Activated CD4-positive, alpha-beta T cell treated with anti-CD3 and anti-CD28 coated beads, Interleukin-2, amount 50 U/mL, for 16 hours (primary cell): ENCODE measurements at places on chromosomes 1 and 21.

DNA sequence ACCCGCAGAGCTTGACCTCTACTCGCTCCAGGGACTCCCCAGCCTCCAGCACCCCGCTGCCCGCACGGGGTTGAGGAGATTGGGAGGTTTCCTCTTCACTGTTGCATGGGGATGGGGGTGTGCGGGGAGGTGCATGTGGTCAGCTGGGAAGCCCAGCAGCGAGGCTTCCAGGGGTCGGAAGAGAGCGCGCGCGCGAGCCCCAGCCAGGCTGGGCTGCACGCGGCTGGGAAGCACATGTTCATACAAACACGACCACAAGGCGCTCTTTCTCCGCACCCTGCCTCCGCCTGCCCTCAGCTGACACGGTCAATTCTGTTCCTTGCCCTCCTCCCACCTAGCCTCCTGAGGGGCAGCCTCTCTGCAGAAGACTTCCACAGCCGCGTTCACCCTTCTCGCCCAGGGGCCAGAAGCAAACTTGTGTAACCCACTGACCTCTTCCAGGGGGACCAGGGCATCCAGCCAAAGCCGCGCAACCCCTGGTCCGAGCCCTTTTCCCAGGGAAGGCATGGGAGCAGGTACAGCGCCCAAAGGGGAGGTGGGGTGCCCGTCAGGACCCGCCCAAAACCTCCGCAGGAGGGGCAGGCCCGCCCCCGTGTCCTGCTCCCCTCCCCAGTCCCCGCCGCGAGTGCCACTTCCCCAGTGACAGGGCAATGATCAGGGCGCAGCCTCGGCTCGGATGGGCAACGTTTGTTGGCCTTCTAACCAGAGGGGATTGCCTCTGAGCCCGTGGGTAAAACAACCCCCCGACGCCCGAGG is 1.3 kb downstream of the COL24A1 start:
- no peak for DNase-seq

- no peak for DNase-seq
Measured at GRCh38 chr1:75079538-75080290, 54.5 kb upstream of the LHX8 start.

- no peak for DNase-seq
Measured at GRCh38 chr1:205582471-205583291, 49.1 kb downstream of the ELK4 start.

DNA sequence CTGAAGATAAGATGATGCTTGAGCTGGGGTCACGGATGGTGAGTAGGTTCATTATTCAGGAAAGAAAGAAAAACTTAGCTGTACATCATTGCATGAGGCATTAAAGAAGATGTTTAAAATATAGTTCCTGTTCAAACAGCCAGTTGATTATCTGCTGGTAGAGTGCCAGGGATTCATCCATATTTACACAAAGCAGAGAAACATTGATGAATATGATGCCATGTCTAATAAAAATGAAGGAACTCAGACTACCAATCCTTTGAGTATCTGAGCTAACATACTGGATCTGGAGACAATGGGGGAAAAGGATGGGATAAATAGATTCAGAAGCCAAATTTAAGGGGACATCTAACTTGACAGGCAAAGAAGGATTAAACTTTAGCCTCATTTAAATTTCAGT is 14.6 kb downstream of the TRIM67 start:
- DNase-seq, result no peak

DNA sequence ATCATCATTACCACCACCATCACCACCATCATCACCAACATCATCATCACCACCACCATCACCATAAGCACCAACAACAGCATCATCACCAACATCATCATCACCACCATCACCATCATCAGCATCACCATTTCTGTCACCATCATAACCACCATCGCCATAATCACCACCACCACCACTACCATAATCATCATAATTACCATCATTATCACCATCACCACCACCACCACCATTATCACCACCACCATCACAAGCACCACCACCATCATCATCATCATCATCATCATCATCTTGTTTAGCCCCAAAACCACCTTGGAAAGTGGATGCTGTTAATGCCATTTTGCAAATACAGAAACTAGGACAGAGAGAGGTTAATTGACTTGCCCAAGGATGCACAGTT is 22.5 kb downstream of the CAMK2N1 start:
- no peak for DNase-seq

- peak; percentile 75 for DNase-seq
Measured at GRCh38 chr1:110216844-110217444, 6.8 kb downstream of the KCNC4 start.

GRCh38 chr1:53524428-53525375 is 65.5 kb downstream of the DMRTB1 start:
- DNase-seq, result no peak

- DNase-seq, result no peak
Measured at GRCh38 chr1:58844176-58844575, 60.3 kb upstream of the JUN start.

GRCh38 chr1:89945852-89946476 is 48.9 kb upstream of the ZNF326 start:
- peak; percentile 73 for DNase-seq
